Activated CD4-positive, alpha-beta T cell treated with anti-CD3 and anti-CD28 coated beads, Interleukin-2, amount 10 ng/mL, durations not matched to agents 7 days and 5 days (primary cell): ENCODE measurements at places on chromosomes 6 and 20.
A peak's percentile ranks its signal among the peaks of the same experiment; 100 is the strongest.

GRCh38 chr6:104682722-104683643 lies 176.7 kb downstream of the HACE1 start:
- H3K4me1 ChIP-seq: peaks cover 18% of the 10 kb centered on the region
- H3K27ac ChIP-seq: peak overlapping the region; percentile 65
- peak; percentile 74 for DNase-seq
- no peak overlapping the region for H3K4me3 ChIP-seq
- H3K36me3 ChIP-seq: no peaks in the 10 kb centered on the region

DNA sequence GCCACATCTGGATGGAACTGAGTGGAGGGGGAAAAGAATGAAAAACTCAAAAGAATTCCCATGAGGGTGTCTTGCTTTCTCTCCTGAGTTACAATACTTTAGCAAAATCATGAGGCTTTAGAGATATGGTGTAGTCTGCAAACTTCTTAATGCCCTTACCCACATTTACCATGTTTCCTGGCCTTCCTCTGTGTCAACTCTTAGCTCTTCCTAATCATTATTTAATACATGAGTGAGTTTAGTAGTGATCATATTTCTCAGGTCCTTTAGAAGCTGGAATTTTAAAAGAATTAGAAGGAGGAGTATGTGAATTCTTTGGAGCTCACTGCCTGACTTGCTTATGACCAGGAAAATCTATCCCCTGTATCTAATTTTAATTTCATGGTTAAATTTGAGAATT lies 39.0 kb downstream of the STX11 start:
- DNase-seq: no peak
- H3K27me3 ChIP-seq: no peaks in the 10 kb centered on the region
- no peak overlapping the region for H3K27ac ChIP-seq
- peaks cover 32% of the 10 kb centered on the region for H3K36me3 ChIP-seq

DNA sequence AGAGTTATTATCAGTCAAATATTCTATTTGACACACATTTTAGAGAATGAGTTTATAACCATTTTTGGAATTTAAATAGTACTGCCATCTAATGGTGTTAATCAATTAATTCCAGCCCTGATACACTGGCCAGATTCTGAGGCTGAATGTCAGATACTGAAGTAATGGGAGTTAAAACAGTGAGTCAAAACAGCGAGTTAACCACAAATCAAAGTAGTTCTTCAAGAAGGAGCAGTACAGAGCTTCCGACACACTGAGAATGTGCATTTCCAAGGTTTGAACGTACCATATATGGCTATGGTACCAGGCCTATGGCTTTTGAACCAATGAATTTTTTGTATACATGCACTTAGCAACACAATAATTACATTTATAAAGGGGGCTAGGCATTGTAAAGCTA lies 11.3 kb upstream of the CEP43 start:
- peaks cover 28% of the 10 kb centered on the region for H3K36me3 ChIP-seq
- H3K27ac ChIP-seq: no peak overlapping the region
- no peak overlapping the region for H3K4me3 ChIP-seq
- no peaks in the 10 kb centered on the region for H3K27me3 ChIP-seq

GRCh38 chr6:7728855-7729590 lies 3.1 kb downstream of the BMP6 start:
- peak overlapping the region; percentile 56 for H3K4me3 ChIP-seq
- H3K4me1 ChIP-seq: peaks cover 19% of the 10 kb centered on the region
- no peak for DNase-seq
- H3K27me3 ChIP-seq: peaks cover 75% of the 10 kb centered on the region
- no peak overlapping the region for H3K27ac ChIP-seq

- peaks cover 38% of the 10 kb centered on the region for H3K36me3 ChIP-seq
- H3K27me3 ChIP-seq: no peaks in the 10 kb centered on the region
- DNase-seq: no peak
- no peak overlapping the region for H3K4me3 ChIP-seq
These were observed 50.3 kb downstream of the TRPC4AP start for GRCh38 chr20:35042268-35042667.

DNA sequence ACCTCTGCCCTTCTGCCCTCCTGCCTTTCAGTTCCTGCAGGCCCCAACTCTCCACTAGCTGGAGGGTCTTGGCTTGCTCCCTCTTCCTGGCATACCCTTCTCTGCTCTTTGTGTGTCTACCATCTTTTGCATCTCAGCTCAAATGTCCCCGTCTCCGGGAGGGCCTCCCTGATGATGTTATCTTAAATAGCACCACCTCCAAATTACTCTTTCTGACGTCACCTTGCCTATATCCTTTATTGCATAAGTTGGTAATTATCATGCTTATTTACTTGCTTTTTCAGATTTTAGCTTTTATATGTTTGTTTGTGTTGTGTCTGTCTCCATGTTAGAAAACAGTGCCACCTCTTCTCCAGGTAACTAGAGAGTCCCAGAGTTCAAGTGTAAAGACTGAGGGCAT lies 36.0 kb upstream of the FYN start:
- no peaks in the 10 kb centered on the region for H3K27me3 ChIP-seq
- no peak for DNase-seq
- H3K27ac ChIP-seq: no peak overlapping the region
- no peak overlapping the region for H3K4me3 ChIP-seq

GRCh38 chr20:37925265-37926165 lies 22.6 kb downstream of the VSTM2L start:
- peaks cover 7% of the 10 kb centered on the region for H3K27me3 ChIP-seq
- no peak for DNase-seq
- no peaks in the 10 kb centered on the region for H3K36me3 ChIP-seq
- H3K4me3 ChIP-seq: no peak overlapping the region
- peaks cover 10% of the 10 kb centered on the region for H3K4me1 ChIP-seq

GRCh38 chr6:25369433-25370177 lies 90.4 kb downstream of the CARMIL1 start:
- peaks cover 14% of the 10 kb centered on the region for H3K36me3 ChIP-seq
- H3K27ac ChIP-seq: peak overlapping the region; percentile 85
- no peaks in the 10 kb centered on the region for H3K27me3 ChIP-seq
- peak overlapping the region; percentile 11 for H3K4me3 ChIP-seq
- peak; percentile 21 for DNase-seq

DNA sequence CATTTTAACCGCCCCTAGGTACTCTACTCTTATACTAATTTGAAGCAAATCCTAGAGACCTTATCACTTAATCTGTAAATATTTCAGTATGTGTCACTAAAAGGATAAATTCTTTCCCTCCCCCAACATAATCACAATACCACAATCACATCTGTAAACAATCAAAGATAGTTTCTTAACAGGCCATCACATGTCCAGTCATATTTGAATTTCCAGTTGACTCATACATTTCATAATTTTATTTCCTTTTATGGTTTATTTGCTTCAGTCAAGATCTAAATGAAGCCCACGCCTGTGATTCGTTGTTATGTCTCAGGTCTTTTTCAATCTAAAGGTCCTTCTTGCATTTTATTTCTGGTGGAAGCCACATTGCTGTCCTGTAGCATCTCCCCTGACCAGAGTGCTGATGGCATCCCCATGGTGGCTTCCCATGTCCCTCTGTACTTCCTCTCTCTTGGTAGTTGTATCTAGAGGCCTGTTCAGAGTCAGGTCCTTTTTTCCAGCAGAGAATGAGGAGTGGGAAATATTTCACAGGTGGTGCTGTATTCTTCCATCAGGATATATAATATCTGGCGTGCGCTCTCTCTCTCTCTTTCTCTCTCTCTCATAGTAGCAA lies 128.6 kb upstream of the SLC22A23 start:
- no peaks in the 10 kb centered on the region for H3K4me1 ChIP-seq
- H3K27me3 ChIP-seq: peaks cover 26% of the 10 kb centered on the region
- no peaks in the 10 kb centered on the region for H3K36me3 ChIP-seq
- no peak overlapping the region for H3K27ac ChIP-seq
- no peak overlapping the region for H3K4me3 ChIP-seq

DNA sequence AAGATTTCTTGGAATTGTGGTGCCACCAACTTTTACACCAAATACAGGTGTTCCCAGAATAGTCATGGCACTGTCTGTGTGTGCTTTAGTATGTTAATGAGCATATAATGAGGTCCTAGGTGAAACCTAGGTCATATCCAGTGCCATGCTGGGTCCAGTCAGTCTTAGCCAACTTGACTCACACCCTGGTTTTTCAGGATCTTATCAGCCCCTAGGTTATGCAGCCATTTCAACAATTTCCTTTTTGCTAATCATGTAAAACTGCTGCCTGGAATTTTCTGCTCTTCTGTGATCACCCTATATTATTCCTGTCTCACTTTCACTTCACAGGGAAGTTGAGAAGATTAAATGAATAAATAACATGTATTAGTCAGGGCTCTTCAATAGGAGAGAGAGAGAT lies 23.7 kb downstream of the SDHAF4 start:
- H3K27ac ChIP-seq: peak overlapping the region; percentile 19
- DNase-seq: no peak
- no peaks in the 10 kb centered on the region for H3K27me3 ChIP-seq
- no peak overlapping the region for H3K4me3 ChIP-seq
- peaks cover 10% of the 10 kb centered on the region for H3K4me1 ChIP-seq

DNA sequence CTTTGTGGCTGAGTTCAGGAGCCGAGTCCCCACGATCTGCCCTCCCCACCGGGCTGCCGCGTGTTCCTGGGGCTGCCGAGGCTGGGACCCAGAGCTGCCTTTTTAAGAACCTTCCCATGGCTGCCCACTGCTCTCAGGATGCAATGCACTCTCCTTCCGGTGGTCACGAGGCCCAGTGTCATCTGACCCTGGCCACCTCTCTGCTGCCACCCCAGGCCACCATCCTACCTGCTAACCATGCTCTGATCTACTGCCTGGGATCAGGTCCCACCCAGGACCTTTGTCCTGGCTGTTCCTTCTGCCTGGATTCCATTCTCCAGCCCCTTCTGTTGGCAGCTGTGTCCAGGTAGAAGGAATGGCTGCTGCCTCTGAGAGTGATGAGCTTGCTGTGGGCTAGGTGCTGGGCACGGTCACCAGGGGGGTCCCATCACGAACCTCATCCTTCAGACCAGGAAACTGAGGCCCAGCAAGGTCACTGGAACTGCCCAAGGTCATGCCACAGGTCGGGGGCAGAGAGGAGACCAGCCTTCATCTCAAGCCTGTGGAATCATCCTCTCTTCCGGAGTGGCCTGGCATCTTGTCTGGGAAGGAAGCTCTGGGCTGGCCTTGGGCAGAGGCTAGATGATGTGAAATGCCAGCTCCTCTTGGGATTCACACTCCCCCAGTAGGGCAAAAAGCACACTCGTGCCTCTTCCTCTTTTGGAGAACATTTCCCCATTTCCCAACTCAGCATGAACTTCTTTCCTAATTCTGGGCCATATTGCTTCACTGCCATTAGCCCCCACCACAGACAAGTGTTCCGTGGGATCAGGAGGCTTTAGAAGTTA lies 20.5 kb downstream of the PCK1 start:
- no peaks in the 10 kb centered on the region for H3K4me1 ChIP-seq
- DNase-seq: no peak
- no peaks in the 10 kb centered on the region for H3K36me3 ChIP-seq
- no peak overlapping the region for H3K4me3 ChIP-seq
- no peak overlapping the region for H3K27ac ChIP-seq
- H3K27me3 ChIP-seq: peaks cover 35% of the 10 kb centered on the region

DNA sequence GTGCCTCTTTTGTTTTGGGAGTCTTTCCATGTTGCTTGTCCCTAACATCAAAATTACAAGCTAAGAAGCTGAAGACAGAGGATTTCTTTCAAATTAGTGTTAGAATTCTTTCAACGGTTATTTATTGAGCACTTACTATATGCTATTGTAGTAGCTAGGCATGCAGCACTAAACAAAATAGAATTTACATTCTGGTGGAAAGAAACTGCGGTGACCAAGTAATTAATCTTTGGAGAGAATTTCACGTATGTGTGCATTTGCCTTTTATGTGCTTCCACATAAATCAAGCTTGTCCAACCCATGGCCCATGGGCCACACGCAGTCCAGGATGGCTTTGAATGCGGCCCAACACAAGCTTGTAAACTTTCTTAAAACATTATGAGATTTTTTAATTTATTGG lies 33.0 kb upstream of the DUSP22 start:
- no peak overlapping the region for H3K27ac ChIP-seq
- H3K27me3 ChIP-seq: no peaks in the 10 kb centered on the region
- peaks cover 38% of the 10 kb centered on the region for H3K4me1 ChIP-seq
- no peak for DNase-seq

DNA sequence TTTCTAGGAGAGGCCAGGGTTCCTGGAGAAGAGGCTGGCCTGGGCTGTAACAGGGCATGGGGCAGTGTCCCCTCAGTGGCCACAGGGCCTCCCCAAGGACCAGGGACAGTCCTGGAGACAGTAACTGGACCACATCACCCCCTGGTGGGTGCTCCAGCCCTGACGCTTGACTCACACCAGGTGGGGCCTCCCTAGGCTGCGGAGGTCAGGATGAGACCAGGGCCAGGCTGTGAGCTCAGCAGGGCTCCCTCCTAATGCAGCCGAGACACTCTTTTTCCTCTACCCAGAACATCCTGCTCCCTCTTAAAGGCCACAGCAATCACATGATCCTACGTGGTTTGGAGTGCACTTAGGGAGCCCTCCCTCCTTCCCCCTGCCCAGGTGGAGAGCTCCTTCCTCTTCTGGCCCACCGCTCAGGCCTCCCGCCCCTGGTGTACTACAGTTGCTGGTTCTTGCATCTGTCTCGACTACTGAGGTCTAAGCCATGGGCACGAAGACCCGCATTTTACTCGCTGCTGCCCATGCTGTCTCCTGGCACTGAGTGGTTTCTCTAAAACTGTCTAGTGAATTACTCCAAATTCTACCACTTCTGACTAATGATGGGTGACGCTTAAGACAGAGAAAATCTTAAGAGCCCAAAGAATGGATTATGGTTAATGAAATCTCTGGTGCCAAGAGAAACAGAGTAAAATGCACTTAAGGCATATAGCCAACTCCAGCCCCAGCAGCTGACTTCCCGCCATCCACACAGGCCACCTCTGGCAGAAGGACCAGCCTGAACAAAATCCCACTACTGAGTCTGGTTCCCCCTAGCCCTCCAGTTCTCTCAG lies 166.1 kb upstream of the CST7 start:
- no peak overlapping the region for H3K4me3 ChIP-seq
- H3K27ac ChIP-seq: no peak overlapping the region
- peaks cover 24% of the 10 kb centered on the region for H3K4me1 ChIP-seq
- H3K27me3 ChIP-seq: peaks cover 3% of the 10 kb centered on the region
- DNase-seq: no peak
- no peaks in the 10 kb centered on the region for H3K36me3 ChIP-seq

GRCh38 chr20:43028470-43028869 lies 161.2 kb downstream of the PTPRT start:
- H3K27me3 ChIP-seq: no peaks in the 10 kb centered on the region
- H3K4me3 ChIP-seq: no peak overlapping the region
- no peaks in the 10 kb centered on the region for H3K36me3 ChIP-seq
- no peaks in the 10 kb centered on the region for H3K4me1 ChIP-seq

- no peak for DNase-seq
- no peaks in the 10 kb centered on the region for H3K36me3 ChIP-seq
- H3K4me3 ChIP-seq: no peak overlapping the region
- H3K4me1 ChIP-seq: peaks cover 3% of the 10 kb centered on the region
- no peaks in the 10 kb centered on the region for H3K27me3 ChIP-seq
These were observed 18.2 kb downstream of the SYNDIG1 start for GRCh38 chr20:24487648-24488047.

DNA sequence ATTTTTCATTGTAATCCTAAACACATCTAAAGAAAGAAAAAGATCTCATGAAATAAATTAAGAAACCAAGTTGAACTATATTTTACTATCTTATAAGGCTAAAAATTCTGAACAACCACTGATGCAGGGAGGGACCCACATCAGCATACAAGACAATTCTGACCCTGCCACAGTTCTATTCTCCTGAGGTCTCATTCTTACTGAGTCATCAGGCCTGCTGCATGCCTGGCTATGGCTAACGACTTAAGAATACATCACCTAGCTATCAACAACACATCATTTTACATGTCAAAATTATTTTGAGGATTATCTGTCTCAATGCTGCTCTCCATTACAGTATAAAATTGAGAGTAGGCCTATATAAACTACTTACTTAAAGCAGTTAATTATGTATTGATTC lies 52.9 kb downstream of the FBXL4 start:
- H3K4me1 ChIP-seq: peaks cover 6% of the 10 kb centered on the region
- H3K27me3 ChIP-seq: no peaks in the 10 kb centered on the region
- H3K4me3 ChIP-seq: no peak overlapping the region
- H3K27ac ChIP-seq: no peak overlapping the region
